Right cardiac atrium (tissue), 5 donors: ENCODE measurements at places on chromosomes 2 and 18.

DNA sequence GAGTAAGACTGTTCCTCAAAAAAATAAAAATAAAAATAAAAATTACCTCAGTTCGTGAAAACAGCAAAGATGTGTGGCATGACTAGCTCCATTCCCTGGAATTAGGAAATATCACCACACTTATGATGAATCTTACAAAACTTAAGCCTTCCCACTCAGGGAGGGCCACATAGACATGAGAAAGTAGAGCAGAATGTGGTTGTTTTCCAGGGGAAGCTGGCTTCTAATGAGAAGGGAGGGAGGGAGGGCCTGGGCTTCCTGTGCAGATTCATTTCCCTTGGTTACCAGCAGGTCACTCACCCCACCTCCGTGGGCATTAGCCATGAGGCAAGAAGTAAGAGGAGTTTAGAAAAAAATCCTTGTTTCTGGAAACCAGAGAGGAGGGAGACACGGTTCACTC is 95.9 kb upstream of the RMDN2 start:
- DNase-seq = peak; percentile 64

GRCh38 chr2:109151519-109151918 is 22.5 kb downstream of the SH3RF3 start:
- DNase-seq = no peak

DNA sequence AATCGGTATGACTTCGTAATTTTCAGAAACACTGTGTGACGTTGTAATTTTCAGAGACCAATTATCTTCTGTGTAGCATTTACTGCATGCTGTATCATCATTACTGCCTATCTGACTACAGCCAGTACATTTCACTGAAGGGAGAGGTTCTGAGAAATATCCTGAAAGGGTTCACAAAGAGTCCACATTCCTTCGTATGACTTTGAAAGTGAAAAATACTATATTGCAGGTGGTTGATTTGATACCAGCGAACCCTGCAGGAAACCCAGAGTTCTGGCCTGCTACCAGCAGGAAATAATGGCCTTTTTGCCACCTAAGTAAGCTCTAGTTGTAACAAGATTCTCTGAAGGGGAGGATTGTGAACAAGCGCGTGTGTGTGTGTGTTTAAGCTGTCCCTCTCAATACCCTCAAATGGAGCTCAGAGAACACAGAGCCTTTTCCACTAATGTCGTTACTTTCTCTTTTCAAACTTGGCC is 155.5 kb downstream of the ARHGAP28 start:
- no peak for DNase-seq

DNA sequence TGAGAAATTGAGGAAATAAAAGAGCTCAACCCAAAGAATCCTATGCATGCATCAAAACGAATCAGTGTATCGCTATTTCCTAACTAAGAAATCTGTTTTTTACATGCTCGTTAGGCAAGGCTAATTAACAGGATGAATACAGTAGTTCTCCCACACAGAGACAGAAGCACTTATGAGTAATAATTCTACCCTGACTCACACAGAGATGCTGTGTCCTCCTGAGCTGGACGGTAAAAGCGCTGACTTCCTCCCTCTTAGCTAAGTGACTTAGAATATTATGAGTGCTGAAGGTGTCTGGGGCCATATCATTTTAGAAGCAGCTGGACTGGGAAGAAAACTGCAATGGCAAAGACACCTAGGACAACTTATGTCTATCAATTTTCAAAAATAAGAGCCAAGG is 18.5 kb downstream of the PLEKHM3 start:
- no peak for DNase-seq

DNA sequence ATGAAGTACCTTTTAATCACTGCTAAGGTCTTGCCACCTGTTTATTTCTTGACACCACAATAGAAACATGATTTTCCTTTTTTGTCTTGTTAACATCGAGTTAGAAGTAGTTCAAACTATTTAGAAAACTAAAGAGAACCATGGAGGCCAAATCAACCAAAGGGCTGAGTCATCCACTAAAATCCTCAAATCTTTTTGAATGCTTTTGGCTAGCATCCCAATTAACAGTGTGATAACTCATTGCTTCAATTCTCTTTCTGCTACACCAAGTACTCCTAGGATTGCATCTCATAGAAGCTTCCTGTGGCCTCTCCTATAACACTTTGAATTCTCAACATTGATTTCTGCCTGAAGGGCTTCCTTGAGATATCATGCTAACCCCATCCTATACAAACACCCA is 159.9 kb upstream of the MMADHC start:
- no peak for DNase-seq

DNA sequence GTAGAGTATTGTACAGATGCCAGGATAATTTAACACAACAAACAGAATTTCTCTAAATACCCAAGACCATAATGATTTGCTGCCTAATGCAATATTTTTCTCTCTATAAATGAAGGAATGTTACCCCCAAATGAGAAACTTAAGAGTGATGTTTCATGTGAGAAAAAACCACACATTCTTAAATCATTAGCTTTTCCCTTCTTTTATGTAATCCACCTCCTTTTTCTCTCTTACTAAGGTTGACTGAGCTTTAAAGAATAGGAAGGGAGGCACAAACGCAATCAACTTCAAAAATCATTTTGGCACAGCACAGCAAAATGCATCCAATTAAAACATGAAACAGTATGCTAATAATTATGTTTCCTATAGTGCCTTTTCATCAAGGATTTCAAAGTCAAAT is 698.1 kb upstream of the CDH2 start:
- no peak for DNase-seq

DNA sequence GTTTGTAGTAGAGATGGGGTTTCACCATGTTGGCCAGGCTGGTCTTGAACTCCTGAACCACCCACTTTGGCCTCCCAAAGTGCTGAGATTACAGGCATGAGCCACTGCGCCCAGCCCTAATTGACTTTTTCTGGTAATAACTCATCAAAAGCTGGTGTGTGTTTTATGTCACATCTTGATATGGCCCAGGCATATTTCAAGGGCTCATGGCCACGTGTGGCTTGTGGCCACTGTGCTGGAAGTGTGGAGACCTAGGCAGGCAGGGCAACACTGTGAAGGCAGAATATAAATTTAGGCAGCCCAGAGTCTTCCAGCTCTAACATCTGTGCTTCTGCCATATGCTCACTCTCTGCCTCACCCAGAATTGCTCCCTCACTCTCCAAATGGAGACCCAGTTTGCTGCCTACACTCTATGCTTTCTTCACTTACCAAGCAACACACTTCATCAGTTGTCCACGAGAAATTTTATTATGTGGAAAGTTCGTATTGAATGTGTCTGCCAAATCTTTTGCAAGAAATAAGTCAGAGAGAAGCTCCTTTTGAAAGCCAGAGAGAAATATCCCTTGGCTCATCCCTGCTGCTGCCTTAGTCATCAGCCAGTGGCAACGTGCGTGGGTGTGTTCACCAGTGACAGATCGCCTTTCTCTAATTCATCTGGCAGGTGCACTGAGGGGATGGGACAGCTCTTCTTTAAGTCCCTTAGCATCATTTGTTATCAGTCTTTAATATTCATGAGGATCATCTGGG is 129.4 kb upstream of the CXCR4 start:
- DNase-seq = peak; percentile 55

GRCh38 chr18:28946471-28946870 is 769.5 kb upstream of the CDH2 start:
- no peak for DNase-seq

DNA sequence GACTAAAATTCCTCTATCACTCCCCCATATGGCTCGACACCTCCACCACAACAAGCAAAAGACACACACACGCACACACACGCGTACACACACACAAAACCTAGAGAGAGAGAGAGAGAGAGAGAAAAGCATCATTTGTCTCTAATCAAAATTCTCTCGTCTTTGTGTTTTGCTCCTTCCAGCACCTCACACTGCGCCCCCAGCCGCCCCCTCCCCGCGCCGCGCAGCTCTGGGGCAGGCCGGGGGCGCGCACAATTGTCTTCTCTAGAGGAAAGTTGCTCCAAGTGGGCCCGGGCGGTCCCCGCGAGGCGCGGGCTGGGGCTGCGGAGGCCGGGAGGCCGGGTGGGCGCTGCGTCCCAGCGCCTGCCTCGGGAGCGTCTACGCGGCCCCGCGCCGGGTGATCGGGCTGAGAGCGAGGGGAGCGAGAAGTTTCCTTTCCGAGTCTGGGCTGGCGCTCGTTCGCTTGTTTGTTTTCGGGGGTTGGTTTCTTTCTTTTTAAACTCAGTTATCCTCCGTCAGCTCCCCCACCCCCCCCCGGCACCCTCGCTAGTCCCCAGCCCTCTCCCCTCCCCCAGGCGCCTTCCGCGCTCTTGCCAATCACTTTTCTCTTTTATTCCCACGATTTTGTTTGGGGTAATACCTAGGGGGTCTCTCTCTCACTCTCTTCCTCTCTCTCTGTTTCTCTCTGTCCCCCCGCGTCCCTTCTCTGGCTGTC is 4.1 kb downstream of the ZEB2 start:
- DNase-seq = peak; percentile 56

- DNase-seq = no peak
These were observed 599.9 kb downstream of the RNF144A start for GRCh38 chr2:7517088-7517487.

DNA sequence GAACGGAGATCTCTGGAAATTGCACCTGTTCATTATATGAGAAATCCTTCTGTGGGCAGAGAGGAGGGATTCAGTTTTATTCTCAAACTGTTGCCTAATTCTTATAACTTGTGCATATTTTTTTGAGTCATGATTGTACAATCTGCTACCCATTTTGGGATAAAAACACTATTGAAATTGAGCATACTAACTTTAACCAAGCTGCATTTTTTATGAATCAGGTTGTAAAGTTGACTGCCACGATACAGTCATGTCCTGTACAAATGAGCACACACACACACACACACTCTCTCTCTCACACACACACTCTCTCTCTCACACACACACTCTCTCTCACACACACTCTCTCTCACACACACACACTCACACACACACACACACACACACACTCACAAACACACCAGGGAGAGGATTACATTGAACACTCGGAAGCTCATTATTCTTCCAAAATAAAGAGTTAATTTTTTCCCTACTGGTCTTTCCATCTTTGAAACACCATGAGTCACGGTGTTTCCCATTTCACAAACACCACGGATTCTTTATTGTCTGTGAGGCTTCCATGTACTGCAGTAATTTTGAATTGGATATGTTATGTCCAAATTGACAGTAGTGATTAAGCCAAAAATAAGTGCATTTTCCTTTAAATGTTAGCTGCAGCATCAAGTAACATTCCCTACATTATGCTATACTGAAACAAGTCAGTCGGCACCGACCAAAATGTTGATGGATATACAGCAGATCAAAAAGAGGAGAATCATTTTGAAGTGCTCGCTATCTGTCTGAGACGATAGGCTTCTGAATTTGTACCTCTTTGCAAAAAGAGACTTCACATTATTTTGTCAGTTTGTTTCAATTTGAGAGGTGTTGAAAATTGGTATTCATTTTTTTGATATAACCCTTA is 216.9 kb downstream of the ARHGAP15 start:
- no peak for DNase-seq

GRCh38 chr2:127034051-127034450 is 72.9 kb downstream of the BIN1 start:
- DNase-seq = no peak

- DNase-seq = no peak
These were observed 69.0 kb downstream of the DDX1 start for GRCh38 chr2:15660491-15661294.

DNA sequence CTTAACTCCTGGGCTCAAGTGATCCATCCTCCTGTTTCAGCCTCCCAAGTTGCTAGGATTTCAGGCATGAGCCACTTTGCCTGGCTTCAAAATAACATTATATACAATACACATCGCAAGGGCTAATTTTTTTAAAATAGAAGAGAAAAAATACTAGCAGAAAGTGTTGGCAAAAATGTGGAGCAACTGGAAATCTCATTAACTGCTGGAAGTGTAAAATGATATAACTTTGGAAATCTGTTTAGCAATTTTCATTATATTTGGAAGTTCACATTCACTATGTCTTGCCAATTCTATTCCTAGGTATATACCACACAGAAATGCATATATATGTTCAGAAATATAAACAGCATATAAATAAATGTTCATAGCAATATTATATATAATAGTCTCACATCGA is 55.1 kb upstream of the ZBTB14 start:
- DNase-seq = no peak

DNA sequence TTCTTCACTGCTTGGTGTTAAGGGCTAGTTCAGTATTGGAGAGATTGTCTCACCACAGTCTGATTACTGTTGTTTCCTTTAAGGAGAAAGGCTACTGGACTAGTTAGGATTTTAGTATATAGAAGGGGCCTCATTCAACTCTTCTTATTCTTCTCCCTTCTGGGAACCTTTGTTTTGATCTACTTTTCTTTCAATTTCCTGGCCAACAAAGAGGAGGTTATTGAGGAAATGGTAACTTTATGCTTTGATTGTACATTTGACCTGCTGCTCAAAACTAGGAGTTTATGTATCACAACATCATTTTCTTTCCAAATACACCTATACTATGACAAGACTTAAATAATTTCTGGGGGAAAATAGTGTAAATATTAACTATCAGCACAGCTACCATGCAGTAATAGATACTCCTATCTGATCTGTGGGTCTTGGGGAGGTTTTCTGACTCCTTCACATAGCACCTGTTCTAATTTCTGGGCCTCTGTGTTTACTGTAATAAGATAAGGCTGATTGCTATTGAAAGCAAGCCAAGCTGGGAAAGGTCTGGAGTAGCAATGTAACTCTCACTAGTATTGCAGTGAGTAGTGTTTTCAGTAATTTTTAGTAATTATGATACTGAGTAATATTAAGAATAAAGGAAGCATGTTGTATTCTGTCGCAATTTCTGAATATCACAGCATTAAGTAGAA is 395.3 kb downstream of the NUP35 start:
- no peak for DNase-seq

DNA sequence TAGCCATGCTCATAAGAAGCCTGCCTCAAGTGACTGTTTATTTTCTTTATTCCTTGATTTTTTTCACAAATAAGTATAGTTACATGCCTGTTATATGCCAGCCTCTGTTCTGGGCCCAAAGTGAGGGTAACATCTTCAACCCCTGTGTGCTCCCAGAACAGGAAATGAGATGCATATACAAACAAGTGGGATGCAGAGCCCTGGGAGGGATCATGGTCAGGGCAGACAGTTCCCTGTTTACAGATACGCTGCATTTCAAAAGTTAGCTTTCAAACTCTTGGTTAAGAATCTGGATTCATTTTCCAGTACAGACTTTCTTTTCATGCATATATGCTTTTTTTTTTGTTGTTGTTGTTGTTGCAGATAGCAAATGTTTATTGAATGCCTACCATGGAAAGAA is 24.4 kb downstream of the GPR39 start:
- no peak for DNase-seq
